CD4-positive, CD25-positive, alpha-beta regulatory T cell (primary cell): ENCODE measurements at places on chromosomes 2 and 18.

GRCh38 chr2:120219291-120219690 lies 3.9 kb downstream of the TMEM185B start:
- DNase-seq, result no peak

GRCh38 chr2:28488083-28488830 lies 7.6 kb upstream of the PLB1 start:
- no peak for DNase-seq

DNA sequence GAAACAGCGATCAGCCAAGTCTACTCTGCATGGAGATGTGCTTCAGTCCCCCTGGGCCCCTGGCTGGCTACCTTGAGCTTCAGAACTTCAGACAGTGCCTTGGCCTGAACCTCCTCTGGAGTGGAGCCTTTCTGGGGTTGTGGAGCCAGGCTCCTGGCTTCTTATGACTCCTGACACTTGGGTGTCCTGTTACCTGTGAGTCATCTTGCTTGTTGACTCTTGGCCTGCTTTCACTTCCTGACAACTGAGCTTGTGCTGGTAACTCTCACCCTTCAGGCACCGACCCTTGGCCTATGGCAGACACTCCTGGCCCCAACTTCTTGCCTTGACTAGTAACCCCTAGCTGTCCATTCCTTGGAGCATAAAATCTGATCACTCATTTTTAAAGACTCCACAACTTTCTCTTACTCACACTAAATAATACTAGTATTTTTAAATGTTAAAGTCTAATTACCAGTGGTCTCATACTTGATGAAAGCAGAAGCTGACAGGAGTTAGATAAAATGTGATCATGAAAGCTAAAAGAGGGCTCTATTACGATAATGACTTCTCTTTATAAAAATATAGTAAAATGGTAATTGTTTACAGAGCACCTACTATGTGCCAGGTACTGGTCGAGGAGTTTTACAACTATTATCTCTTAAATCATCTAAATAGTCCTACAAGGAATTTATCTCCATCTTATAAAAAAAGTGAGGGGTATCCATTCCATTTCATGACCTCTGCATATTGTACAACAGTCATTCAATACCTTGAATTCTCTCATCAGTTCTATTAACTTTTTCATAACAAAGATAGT lies 46.3 kb upstream of the VIT start:
- no peak for DNase-seq

DNA sequence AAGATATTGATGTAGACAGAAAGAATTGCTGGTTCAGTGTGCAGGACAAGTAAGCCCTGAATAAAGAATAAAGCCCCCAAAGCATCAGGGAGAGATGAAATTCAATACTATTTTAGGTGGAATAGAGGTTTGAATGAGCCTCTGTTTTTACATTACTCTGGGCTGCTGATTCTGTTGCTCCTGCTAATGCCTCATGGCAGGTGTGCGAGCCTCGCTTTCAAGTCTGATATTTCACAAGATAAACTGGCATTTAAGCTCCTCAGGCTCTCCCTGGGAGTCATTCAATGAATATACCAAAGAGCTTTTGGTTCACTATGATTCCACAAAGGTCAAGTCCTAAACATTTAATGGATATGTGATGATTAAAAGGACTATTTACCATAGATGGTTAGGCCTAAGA lies 601.0 kb upstream of the SLC39A10 start:
- no peak for DNase-seq

DNA sequence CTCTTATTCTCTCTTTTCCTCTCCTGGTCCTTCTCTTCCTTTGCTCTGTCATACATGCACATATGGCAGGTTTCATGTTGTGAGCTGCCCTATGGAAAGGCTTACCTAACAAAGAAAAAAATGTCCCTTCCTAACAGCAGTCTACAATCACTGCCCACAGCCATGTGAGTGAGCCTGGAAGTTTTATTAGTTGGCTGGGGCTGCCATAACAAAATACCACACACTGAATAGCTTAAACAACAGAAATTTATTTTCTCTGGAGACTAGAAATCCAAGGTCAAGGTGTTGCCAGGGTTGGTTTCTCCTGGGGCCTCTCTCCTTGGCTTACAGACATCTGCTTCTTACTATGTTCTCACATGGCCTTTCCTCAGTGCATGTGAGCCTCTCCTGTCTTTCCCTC lies 142.1 kb downstream of the TRIB2 start:
- DNase-seq, result no peak

- no peak for DNase-seq
These were observed 40.6 kb downstream of the KIAA2012 start for GRCh38 chr2:202113571-202114142.

GRCh38 chr2:23698116-23698693 lies 228.7 kb downstream of the ATAD2B start:
- DNase-seq, result no peak

DNA sequence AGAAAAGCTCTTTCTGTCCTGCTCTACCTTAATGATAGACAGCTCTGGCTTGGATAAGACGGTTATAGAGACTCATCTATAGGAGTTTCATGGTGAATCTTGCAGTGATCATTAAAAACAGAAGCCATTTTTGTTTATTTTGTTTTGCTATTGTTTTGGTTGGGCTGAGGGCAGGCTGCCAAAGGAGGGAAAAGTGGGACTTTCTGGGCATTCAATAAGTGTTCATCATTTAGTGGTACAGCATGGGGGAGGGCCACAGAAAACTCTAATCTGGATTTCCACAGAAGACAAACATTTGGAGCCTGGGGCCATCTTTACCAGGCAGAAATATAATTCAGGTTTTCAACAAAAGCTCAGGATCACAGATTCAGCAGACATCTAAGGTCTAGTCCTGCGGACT lies 62.4 kb upstream of the EFEMP1 start:
- DNase-seq, result no peak

- DNase-seq, result peak; percentile 40
These were observed 43.3 kb downstream of the SNED1 start for GRCh38 chr2:241041589-241042158.

- no peak for DNase-seq
These were observed 126.1 kb upstream of the CTAGE1 start for GRCh38 chr18:22543769-22544168.

DNA sequence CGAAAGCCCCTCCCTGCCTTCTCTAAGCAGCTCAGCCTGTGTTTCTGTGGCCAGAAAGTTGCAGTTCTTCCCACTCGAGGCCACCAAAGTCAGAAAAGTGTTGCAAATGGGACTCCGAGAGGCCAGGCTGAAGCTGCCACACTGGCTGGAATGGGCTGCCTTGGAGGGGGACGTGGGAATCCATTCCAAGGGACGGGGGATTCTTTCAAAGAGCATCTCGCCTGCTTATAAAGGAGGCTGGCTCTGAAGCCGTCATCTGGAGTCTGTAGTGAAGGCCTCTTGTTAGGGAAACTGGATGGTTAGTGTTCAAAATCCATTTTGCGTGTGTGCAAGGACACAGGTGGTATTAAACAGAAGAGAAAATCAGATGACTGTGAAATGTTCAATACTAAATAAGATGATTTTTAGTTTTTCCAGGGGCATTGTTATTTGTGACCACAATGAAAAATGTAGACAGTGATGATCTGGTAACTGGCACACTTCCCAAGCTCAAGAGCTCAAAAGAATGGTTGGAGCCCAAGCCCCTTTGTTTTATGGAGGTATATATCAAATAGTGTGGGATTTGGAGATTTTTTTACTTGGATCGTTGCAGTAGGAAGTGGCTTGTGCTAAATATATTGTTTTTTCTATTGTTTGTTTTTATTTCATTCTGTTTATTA lies 782 bp downstream of the FAM228B start:
- DNase-seq, result no peak

GRCh38 chr2:234457421-234457820 lies 39.5 kb downstream of the ARL4C start:
- DNase-seq, result no peak

DNA sequence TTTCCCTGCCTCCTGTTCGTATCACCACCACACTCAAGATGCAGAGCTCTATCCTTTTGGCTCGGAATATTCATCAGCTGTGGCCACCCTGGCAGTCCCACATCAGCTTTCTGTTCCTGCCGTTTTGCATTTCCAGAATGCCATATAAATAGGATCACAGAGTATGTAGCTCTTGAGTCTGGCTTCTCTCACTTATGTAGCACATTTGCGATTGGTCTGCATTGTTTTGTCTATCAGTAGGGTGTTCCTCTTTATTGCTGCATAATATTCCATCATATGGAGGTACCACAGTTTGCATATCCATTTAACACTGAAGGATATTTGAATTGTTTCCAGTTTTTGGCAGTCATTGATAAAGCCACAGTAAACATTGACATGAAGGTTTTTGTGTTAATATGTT lies 104.6 kb downstream of the SH3RF3 start:
- DNase-seq, result no peak

DNA sequence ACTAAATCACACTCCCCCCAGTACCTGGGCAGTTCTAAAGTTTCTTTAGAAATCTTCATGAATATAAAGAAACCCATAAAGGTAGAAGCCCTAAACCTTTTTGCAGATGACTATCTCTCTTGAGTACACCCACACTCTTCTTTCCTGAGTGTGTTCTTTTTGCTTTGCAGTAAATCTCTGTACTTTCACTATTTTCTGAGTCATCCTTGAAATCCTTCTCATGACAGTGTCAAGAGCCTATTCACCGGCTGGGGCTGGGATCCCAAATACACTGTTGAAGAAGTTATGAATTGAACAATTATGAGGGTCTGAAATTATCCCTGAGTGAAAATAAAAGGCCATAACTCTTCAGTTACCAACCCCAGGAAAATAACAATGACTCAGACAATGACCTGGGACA lies 133.9 kb upstream of the CCDC195 start:
- no peak for DNase-seq

DNA sequence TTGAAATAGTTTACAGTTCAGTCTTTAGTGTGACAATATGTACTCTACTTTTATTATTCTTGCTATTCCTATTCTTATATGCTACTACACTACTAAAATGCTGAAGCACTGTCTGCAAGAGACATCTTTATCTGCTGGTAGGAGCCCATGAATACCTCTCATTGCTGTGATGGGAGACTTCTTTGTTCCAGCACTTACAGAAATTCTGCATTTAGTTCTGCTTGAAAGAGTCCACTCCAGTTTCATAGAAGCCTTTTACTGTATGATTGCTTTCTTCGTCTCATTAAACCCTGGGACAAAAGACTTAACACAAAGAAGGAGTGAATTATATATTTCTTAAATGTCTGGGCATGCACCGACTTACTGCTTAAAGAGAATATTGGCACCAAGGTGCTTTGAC lies 272.7 kb downstream of the CD226 start:
- DNase-seq, result no peak

- DNase-seq, result peak; percentile 34
These were observed 6.2 kb downstream of the PDCL3 start for GRCh38 chr2:100568989-100569388.

- DNase-seq, result no peak
These were observed 22.8 kb upstream of the RUFY4 start for GRCh38 chr2:218046238-218046637.

GRCh38 chr18:77495079-77495478 lies 245.4 kb downstream of the GALR1 start:
- no peak for DNase-seq

GRCh38 chr2:217919781-217920351 lies 82.9 kb downstream of the TNS1 start:
- no peak for DNase-seq

GRCh38 chr2:46075848-46076247 lies 221.4 kb upstream of the EPAS1 start:
- no peak for DNase-seq

GRCh38 chr2:54385271-54385670 lies 70.9 kb upstream of the SPTBN1 start:
- no peak for DNase-seq

DNA sequence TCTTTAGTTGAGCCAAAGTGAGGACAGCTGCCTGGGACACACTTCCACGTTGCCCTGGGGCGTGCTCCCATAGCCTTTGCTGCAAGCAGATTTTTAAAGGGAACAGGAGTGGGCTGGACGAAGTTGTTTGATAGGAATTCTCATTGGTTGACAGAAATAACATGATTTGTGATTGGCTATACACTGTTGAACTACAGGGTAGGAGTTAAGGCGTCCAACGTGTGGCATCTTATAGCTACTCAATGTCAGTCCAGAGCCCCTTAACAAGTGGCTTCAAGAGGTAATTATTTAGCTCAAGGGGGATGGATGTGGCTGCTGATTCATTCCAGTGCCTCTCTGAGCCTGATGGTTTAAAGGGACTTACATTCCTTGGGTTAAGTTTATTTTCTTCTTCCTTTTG lies 65.5 kb downstream of the ACAA2 start:
- DNase-seq, result no peak

DNA sequence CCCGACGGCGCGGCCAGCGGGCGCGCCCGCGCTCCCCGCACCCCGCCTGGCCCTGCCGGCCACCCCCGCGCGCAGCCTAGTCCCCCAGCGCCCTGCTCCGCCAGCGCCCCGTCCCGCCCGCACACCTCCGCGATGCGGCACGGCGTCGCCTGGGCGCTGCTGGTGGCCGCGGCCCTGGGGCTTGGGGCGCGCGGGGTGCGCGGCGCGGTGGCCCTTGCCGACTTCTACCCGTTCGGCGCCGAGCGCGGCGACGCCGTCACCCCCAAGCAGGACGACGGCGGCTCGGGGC lies 232 bp downstream of the SNED1 start:
- no peak for DNase-seq

- no peak for DNase-seq
These were observed 364.2 kb downstream of the ZNF516 start for GRCh38 chr18:76130845-76131244.

- DNase-seq, result no peak
These were observed 23.4 kb upstream of the CYP1B1 start for GRCh38 chr2:38099099-38100028.

DNA sequence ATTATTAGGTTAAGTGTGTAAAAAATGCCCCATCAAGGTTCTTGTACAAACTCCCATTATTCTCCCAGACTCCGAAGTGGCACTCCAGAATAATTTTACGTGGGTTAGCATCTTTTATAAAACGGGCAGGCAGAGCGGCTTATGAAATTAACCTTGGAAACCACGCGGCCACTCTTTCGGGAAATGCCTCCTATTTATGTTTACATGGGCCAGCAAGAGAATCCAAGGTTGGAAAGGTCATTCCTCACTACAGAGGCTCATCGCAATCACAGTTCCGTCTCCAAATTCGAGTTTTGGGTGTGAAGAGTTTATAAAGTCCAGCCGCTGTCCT lies 1.2 kb upstream of the IMPA2 start:
- no peak for DNase-seq

DNA sequence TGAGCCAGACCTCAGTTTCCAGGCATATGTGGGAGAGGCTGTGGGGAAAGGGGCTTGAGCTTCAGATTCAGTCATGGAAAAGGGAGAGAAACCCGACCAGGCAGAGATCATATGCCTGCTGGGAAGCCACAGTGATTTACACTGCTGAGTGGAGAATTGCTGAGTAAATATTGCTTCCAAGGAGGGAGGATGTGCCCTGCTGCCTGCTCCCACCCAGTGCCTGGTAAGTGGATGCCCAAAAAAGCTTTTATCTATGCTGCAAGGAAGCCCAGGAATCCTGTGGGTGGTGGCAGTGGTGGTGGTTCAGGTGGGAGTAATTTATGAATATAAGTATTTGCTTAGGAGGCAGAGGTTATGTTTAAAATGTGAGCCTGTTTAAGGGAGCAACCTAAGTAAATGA lies 39.5 kb downstream of the INO80C start:
- DNase-seq, result no peak

- no peak for DNase-seq
These were observed 59.0 kb downstream of the RASGRP3 start for GRCh38 chr2:33535421-33535820.
